SIG-M5 (cell line): ENCODE measurements at places on chromosomes 16 and 17.

- no peak for DNase-seq
Observed at GRCh38 chr17:54324813-54325212, 502.1 kb downstream of the KIF2B start.

GRCh38 chr16:23408823-23409298 lies 44.1 kb downstream of the COG7 start:
- no peak for DNase-seq

DNA sequence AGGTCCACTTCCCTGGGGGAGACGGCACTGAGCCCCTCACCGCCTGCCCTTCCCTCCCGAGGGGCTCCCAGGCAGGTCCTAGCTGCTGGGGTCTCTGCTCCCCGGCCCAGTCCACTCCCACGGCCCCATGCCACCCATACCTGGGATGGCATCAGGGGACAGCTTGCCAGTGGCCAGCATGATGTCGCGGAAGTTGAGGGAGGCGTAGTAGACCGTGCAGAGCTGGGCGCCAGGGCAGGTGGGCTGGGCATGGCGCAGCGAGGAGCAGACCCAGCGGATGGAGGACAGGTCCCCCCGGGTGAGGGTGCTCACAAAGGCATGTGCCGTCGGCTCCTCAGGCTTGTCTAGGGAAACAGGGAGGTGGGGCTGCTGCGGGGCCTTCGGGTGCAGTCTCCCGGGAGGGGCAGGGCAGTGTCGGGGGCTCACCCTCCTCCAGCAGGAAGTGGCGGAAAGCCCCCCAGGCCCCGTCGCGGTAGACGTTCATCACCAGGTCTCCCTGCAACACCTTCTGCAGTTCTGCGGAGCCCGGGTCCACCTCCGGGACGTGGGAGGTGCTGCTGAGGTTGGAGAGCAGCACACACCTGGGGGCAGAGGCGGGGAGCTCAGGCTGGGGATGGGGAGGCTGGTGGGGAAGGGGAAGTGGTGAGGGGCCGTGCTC lies 13.5 kb downstream of the FASN start:
- DNase-seq, result no peak

GRCh38 chr16:72908362-72909167 lies 139.4 kb downstream of the ZFHX3 start:
- no peak for DNase-seq

GRCh38 chr16:70349783-70350182 lies 3.1 kb downstream of the DDX19A start:
- DNase-seq, result no peak

DNA sequence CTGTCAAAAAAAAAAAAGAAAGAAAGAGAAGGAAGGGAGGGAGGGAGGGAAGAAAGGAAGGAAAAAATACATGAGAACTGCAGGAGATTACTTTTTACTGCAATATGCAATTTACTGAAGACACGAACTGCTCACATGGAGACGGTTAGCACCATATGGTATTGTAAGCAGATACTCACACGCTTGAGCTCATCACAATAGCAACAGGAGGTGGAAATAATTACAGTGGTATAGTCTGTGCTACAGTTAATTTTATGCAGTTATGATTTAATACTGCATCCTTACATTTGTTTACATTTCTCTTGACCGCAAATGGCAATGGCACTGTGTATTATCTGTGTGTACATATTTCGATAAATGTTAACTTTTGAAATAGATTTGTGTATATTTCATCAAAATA lies 21.4 kb upstream of the SLC46A1 start:
- DNase-seq, result no peak
